ENCODE measurements at places on chromosomes 11 and 22.

- DNase-seq, result no peak
Observed at GRCh38 chr11:73034331-73034730, 107.8 kb downstream of the FCHSD2 start.

DNA sequence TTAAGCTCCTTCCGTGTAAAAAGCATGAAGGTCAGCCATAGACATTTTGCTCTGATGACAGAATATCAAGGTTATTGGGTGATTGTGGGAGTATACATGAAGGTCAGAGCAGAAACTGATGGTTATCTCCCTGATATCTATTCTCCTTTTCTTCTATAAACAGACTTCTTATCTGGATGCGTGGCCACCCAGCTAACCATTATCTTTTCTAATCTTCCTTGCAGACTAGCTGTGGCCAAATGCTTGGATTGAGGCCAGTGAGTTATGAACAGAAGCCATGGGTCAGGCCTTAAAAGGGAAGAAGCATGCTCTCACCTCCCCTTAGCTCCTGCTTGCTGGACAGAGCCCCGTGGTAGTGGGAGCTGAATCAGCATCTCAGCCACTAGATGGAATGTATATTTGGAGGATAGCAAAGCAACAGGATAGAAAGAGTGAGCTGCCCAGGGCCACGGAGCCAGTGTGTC is 31.3 kb upstream of the LRRC55 start:
- DNase-seq, result no peak

DNA sequence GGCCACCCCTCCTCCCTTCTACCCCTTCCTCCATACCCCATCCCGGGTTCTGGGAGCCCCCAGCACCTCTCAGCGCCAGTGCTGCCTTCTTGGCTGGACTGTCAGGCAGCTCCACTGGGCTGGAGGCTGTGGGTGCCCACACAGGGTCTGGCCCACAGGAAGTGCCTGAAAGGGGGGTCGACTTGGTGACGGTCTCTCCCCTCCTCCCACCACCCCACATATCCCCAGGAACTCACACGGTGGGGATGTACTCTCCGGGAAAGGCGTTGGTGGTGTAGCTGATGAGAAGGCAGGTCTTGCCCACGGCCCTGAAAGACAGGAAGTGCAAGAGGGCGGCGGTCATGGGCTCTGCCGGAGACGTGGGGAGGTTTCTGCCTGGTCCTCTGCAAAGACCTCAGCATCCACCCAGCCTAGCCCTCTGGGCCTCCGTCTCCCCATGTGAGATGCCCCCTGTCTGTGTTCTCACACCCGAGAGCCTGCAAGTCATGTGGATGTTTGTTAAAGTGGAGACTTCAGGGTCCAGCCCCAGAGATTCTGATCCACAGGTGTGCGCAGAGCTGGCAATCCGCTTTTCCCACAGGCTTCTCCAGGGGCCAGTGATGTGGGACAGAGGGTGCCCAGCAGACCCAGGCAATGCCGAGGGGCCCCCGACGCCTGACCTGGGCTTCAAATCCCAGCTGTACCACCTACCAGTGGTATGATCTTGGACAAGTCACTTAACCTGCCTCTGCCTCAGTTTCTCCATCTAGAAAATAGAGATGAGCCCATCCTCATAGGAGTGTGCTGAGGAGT is 2.5 kb downstream of the RAC2 start:
- peak; percentile 64 for DNase-seq

GRCh38 chr11:122843281-122844141 is 5.2 kb downstream of the CRTAM start:
- no peak for DNase-seq

DNA sequence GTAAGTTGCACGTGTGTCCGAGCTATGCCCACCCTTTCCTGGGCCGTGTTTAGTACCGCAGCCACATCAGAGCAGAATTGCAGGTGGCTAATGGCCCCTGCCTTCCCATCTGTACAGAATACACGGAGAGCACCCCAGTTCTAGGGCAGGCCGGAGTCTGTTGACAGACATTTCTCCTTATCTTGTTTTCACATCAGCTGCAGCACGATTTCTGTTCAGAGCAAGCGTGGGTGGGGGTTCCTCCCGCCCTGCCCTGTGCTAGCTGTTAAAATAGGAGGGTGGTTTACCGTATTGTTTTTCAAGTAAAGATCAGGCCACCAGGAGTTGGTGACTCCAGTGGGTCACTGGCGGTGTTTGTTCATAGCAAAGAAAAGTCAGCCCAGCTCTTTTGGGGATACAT is 41.1 kb downstream of the UBASH3B start:
- no peak for DNase-seq

DNA sequence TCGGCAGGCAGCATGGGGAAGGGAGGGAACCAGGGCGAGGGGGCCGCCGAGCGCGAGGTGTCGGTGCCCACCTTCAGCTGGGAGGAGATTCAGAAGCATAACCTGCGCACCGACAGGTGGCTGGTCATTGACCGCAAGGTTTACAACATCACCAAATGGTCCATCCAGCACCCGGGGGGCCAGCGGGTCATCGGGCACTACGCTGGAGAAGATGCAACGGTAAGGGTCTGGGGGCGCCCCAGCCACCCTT is 204 bp downstream of the FADS2 start:
- DNase-seq, result no peak

DNA sequence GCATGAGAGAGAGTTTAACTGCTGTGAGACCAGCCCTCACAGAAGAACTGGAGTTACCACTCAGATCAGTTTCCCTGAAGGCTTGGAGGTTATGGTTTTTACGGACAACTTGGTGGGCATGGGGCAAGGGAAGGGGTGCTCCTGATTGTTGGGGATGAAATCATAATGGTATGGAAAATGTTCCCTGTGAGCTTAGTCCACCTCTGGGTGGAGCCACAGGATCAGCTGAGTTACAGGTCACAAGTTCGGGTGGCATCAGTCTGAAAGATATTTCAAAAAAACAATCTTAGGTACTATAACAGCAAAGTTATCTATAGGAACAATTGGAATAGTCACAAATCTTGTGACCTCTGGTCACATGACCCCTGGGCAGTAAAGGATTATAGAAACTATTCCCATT is 162.9 kb downstream of the DLG2 start:
- DNase-seq, result no peak

DNA sequence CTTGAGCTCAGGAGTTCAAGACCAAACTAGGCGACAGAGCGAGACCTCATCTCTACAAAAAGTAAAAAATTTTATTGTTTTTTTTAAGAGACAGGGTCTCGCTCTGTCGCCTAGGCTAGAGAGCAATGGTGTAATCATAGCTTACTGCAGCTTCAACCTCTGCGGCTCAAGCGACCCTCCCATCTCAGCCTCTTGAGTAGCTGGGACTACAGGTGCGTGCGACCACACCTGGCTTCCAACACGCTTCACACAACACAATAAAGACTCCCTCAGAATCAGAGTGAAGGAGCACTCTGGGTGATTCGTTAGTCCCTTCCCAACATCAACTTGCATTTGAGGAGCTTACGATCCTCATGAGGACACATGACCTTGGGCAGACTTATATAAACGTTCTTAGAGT is 79.5 kb upstream of the APOA1 start:
- no peak for DNase-seq

- no peak for DNase-seq
Observed at GRCh38 chr22:30777587-30777986, 82.9 kb downstream of the OSBP2 start.

DNA sequence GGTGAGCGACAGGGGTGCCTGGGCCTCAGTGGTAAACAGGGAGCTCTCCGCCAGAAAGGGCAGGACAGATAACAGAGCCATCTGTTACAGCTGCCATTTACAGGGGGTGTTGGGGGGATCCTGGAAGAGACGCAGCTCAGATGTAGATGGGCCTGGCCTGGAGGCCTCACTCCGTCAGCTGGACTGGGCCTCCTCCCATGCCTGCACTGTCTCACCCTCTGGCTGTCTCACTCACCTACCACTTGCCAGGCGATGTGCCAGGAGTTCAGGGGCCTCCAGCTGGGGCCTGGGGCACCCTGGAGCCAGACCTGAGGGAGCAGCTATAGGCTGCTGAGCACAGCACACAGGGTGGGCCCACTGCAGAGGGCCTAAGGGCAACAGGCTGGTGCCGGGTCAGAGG is 16.3 kb upstream of the SUSD2 start:
- no peak for DNase-seq

GRCh38 chr11:132217856-132218255 is 847.4 kb downstream of the NTM start:
- no peak for DNase-seq

- no peak for DNase-seq
Observed at GRCh38 chr11:6563121-6563619, 40.2 kb downstream of the RRP8 start.

DNA sequence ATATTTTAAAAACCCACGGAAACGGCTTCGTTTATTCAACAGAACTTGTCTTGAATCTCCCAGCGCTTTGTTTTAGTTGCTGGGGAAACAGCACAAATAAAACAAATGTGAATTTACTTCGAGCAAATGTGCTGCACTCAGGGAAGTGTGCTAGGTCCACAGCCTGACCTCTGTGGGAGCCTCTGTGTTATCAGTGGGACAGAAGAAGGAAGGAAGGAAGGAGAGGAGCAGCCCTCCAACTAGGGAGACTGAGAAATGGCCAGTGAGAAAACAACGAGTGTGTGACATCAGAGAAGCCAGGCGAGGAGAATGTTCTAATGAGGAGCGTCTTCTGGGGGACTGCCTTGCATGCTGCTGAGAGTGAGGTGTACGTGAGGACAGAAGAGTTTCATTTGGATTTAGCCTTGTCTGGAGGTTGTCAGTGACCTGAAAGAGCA is 42.7 kb downstream of the PPP6R3 start:
- DNase-seq, result peak; percentile 36

- no peak for DNase-seq
Observed at GRCh38 chr11:41784513-41785335, 325.3 kb upstream of the LRRC4C start.

GRCh38 chr11:70326833-70327232 is 56.3 kb downstream of the PPFIA1 start:
- DNase-seq, result no peak

DNA sequence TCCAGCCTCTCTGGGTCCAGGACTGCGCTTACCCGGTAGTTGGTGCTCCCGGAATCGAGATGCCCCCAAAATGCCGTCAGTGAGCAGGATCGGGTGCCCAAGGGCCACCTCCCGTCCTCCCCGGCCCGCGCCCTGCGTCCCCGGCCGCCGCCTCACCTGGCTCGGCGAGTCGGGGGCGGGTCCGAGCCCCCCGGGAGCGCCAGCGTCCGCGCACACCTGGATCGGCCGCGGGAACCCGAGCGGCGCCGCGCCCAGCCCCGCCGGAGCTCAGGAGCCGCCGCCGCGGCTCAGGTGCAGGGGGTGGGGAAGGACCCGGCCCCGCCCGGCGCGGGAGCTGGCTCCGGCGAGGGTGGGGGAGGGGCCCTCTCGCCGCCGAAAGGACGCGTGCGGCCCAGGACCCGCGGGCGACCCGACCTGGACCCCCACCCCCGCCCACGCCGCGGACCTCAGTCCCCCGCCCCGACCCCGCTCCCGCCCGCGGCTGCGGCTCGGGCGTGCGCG is at the start of gene SHANK2:
TSS of gene SHANK2 (minus strand) at position 309 of the 501 bp plus-strand sequence. CDS start 105,251 bp downstream, outside the sequence.
- no peak for DNase-seq

DNA sequence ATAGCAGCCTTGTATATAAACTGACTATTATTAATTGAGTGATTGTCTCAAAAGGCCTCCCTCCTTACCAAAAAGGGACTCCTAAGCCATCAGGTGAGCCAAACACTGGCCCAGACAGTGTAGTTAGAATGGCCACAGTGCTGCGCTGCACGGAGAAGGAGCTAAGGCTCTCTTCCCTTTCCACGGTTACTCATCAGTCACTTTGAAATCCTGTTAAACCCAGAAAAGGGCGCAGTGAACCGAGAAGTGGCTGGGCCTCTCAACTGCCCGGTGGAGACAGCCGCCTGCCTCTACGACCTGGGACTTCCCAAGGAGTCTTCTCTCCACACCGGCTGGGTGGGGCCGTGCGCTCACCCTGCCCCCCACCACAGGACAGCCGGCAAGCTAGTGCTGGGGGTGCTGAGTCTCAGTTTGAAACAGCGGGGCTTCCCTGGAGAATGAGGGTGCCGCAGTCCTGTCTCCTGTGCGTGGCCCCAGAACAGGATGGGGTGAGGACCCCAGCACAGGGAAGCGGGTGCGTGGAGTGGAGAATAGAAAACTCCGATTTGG is 1.3 kb downstream of the MYH9 start:
- no peak for DNase-seq

- DNase-seq, result no peak
Observed at GRCh38 chr11:62732830-62733229, 4.5 kb downstream of the TTC9C start.

GRCh38 chr22:40031766-40032470 is 37.2 kb downstream of the FAM83F start:
- DNase-seq, result no peak

DNA sequence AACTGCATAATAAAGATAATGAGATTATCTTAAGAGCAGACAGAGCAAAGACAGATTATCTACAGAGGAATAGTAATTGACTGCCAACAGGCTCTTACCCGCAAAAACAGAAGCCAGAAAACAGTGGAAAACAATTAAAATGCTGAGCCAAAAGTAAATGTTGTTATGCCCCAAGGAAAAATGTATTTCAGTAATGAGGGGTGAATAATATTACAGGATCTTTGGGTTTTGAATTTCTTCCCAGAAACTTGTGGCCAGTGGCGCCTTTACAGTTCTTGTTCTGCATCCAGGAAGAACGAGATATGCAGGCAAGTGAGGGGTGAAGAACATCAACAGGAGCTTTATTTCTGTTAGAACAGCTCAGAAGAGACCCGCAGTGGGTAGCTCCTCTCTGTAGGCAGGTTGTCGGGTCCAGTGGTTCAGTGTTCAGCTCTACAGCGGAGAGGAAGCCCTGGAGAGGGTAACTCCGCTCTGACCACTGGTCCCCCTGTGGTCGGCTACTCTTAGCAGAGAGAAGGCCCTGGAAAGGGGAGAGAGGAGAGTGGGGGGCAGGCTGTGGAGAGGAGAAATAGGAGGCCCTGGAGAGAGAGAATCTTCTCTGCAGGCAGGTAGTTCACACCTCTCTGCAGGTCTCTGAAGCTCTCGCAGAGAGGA is 51.8 kb upstream of the SC5D start:
- DNase-seq, result no peak

GRCh38 chr11:64760759-64761420 is 1.1 kb upstream of the PYGM start:
- DNase-seq, result no peak

GRCh38 chr11:20197881-20198280 is 37.6 kb upstream of the DBX1 start:
- DNase-seq, result no peak

GRCh38 chr11:19953336-19953735 is 206.9 kb downstream of the DBX1 start:
- no peak for DNase-seq

DNA sequence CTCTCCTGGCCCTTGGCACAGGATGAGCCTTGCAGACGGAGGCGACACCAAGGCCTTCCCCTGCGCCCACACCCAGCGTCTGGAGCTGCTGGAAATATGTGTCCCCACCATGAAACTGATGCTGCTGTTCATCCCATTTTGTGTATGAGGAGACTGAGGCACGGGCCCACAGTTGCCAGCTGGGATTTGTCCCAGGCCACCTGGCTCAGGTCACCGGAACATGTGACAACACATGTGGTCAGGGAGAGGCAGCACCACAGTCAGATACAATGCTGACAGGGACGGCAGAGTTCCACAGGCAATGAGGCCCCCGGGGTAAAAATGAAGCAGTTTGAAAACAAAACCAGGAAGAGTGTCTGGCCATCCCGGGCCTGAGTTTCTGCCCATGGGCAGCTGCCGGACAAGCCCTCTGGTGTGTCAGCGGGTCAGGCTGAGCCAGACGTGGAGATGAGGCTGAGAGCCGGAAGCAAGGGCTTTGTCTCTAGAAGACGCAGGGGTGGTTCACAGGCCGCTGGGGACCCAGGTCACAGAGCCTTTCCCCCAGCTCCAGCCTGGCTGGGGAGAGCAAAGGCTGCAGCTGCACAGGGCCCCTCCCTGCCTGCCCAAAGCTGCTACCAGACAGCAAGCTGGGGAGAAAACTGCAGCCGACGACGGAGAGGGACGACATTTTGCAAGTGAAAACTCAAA is 80.7 kb downstream of the CDKN1C start:
- no peak for DNase-seq

- no peak for DNase-seq
Observed at GRCh38 chr11:29773656-29774264, 243.1 kb downstream of the KCNA4 start.

All from CMK (cell line).